ENCODE measurements at places on chromosomes 1 and 21.

DNA sequence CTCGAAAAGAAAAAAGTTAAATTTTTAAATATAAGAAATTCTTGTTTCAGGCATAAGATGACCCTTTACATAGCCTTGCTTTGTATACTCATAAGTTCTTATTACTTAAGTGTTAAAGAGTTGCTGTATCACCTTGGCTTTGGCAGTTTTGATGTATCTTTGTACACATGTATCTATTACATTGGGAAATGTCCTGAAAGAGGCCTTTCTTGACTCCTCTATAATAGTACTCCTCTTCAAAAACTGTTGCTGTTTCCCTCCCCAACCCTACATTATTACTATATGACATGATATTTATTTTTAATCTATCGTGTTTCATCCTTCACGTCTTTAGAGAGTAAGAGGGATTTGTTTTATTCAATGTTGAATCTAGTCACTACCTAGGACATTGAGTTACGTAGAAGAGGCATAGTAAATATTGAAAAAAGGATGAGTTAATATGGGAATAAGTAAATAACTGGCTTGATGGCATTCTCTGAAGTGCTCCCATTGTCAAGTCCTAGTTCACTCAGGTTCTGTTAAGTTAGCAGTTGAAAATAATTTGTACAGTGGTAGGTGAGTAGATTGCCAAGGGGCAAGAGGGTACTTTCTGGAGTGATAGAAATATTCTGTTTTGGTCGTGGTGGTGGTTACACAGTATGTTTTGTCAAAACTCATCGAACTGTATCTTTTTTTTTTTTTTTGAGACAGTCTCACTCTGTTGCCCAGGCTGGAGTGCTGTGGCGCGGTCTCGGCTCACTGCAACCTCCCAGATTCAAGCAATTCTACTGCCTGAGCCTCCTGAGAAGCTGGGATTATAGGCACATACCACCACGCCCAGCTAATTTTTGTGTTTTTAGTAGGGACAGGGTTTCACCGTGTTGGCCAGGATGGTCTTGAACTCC, 8.2 kb downstream of the THRAP3 start:
- no peak for DNase-seq

DNA sequence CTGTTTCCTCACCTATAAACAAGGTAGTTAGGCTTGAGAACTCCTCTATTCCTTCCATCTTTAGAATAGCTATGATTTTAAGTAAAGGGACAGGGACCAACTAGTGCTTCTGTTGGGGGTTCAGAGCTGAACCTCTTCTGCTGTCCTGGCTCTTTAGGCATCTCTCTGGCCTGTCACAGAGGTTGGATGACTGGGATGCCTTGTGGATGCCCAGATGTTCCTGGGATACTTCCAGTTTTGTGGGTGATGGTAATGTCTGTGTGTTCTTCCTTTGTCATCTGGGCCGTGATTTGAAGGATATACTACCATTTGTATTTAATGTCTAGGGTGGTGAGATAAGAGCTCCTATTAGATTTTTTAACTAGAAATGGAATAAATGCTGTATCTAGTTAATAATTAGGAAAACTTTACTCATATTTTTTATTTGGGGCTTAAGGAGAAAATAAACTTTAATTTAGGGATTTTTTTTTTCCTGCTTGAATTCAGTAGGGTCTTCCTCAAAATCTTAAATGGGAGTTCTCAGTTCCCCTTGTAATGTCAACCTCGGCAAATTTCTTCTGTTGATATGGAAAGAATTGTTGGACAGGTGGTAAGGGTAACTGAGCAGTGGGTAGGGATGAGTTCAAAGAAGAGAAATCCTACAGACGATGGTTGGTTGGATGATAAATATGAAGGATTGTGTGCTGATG, 47.2 kb downstream of the LAMC1 start:
- DNase-seq: no peak

DNA sequence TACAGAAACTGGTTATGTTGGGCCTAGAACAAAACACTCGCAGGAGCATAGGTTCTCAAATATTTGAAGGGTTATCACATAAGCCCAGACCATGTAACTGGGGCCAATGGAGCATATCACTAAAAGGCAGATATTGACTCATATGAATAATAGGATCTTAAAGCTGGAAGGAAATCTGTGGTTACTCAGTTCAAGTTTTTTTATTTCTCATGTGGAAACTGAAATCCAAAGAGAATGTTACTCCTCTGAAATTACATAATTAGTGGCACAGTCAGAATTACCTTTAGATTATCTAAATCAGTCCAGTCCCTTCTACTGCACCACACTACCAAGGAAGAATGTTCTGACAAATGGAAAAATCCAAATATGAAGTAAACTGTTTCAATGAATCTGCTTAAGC, 12.0 kb downstream of the SLAMF8 start:
- DNase-seq: no peak

GRCh38 chr1:101069158-101069557, 43.6 kb upstream of the DPH5 start:
- no peak for DNase-seq

DNA sequence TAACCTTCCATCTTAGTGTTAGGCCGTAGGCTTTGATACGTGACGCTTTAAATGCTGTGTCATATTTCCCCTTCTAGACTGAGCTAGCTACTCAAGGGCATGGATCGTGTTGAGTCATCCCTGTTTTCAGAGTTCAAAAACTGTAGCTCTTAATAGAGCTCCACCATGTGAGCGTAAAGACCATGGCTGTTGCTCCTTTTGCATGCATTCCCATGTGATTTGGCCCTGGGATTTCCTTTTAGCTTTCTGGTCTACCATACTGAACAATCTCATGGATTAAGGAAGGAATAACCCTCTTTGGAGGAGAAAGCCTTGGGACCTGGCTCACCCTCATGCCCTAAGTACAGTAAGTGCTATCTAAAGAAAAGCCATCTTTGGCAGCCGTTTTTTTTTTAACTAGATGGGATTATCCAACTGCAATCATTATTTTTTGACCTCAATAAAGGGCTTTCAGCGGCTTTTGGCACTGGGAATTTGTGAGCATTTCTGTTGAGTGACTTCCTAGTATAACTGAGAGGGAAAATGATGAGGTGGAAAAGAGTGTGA, 76.6 kb downstream of the PLPP3 start:
- no peak for DNase-seq

DNA sequence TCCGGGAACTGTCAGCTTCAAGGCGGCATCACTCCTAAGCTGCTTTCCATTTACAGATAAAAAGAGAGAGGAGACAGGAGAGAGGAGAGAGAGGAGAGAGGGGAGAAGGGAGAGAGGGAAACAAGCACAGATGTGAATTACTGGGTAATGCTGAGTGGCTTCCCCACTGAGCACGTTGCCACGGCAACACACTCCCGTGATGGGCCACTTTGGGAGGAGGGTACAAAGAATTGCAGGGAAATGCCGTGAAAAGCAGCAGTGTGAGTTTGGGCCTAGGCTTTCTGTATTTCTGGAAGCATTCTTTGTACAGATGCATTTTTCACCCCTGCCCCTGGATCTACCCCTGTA, 128.0 kb upstream of the IRF2BP2 start:
- no peak for DNase-seq

DNA sequence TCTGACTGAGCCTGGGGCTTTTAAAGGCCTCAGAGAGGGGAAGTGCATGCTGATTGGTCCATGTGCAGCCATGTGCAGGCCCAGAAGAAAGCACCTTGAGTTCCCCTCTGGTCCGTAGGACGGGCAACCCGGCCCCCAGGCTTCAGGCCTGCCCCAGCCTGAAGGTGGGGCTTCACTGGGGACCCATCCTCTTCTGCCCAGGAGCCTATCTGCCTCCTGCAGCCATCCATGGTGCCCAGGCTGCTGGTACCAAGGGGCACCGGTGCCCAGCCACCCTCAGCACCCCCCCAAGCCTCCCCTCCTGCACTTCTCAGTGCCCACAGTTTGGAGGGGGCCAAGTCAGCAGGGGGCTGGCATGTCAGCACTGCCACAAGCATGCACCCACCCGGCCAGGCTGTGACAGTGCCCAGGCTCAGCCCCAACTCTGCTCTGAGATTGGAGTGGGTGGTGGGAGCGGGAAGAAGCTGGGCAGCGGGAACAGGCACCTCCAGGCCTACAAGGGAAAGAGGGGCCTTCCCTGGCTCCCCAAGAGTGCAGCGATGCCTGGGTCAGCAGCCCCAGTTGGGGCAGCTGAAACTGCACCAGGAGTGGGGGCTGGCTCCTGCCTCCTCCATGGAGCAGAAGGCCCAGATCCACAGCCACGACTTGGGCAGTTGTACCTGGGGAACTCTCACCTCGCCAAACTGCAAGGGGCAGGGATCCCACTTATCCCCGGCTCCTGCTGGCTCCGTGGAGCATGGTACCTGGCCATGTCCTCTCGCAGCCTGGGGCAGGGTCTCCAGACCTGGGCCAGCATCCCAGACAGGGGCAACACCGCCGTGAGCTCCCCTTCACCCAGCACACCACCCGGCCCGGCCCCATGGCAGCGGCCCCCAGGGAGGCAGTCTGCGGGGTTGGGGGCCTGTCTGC, 11.7 kb downstream of the COL6A2 start:
- DNase-seq: no peak

GRCh38 chr1:23116921-23117699, 51.5 kb downstream of the LUZP1 start:
- DNase-seq: no peak

GRCh38 chr21:14947613-14948160, 117.1 kb downstream of the NRIP1 start:
- no peak for DNase-seq

GRCh38 chr1:85438353-85438752, 26.6 kb downstream of the DDAH1 start:
- no peak for DNase-seq

GRCh38 chr1:33455539-33456501, 16.6 kb upstream of the ZSCAN20 start:
- DNase-seq: no peak

- DNase-seq: no peak
Measured at GRCh38 chr1:113194846-113195830, 122.1 kb downstream of the LRIG2 start.

DNA sequence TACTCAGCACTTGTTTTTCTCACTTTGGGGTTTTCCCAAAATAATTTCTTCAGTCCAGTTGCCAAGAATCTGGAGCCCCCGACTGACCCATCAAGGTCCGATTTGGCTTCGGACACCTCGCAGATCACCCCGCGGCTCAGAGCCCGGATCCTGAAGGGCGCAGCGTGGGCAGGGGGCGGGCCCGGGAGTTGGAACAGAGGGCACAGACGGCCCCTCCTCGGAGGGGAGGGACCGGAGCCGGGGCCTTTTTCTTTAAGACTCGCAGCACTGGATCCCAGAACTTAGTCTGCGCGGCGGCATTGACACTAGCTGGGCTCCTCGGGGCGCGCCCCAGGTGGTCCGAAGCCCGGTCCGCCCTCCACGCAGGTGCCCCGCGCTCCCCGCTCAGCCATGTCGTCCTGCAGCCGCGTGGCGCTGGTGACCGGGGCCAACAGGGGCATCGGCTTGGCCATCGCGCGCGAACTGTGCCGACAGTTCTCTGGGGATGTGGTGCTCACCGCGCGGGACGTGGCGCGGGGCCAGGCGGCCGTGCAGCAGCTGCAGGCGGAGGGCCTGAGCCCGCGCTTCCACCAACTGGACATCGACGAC, at the start of gene CBR3:
TSS of gene CBR3 (plus strand) at position 277 of the 588 bp plus-strand sequence. CDS start at position 391, 114 bp downstream.
- DNase-seq: no peak

DNA sequence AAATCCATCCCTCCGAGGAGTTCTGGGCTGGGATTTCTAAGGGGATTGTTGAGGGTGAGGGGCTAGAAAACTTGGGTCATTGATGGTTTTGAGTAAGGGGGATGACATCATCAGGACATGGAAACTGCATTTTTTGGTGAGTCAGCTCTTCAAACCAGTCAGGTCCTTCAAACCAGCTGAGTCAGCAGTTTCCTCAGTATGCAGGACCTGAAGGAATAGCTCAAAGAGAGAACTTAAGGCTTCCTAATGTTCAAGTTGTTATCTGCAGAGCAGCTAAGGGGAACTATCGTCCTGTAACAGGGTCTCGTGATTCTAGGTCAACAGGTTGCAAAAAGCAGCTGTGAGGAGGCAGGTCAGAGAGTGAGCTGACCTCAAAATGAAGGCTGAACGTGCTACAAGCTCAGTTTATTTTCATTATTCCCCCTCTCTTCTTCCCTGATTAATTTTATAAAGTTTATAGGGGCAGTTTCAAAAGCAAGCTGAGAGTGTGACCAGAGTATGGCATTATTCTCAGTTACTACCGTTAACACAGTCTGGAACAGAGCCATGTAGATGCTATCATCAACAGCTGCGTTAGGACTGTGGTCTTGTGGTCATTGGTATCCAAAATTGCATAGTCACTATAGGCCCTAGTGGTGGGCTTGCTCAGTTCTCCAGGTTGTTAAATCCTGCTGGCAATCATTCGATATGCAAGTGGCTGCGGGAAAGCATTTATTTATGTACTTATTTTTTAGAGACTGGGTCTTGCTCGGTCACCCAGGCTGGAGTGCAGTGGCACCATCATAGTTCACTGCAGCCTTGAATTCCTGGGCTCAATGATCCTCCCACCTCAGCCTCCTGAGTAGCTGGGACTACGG, 10.7 kb upstream of the SDC3 start:
- DNase-seq: no peak

DNA sequence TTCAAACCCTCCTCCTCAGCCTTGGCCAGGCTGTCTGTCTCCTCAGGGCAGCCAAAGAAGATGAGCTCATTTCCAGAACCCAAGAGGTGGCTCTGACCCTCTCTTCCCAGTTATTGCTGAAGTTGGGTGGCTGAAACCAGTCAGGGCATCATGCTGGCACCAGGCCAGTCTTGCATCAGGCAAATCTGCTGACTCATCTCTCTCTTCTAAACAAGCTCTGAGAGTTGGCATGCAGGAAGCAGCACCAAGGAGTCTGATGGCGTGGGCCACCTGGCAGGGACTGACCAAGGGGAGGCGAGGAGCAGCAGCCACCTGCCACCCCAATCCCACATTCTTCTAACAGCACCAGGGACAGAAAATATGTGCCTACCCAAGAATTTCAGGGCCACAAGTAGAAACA, 104.8 kb upstream of the ATP1A1 start:
- DNase-seq: no peak

DNA sequence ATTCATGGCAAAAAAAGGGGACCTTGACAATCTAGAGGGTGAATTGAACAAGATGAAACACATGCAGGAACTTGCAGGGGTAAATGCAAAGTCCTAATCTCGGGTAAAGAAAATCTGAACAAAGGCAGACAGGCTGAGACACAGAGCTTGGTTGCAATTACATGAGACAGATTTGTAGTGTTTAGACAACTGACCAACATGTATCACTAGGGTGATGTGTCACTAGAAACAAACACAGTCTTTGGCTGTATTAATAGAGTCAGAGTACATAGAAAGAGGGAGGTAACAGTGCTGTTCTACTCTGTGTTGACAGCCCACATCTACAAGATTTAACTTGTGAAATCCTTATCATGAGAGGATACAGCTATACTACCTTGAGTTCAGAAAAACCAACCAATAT, 78.1 kb upstream of the GRIK3 start:
- DNase-seq: no peak

GRCh38 chr1:156841295-156841855, 17.5 kb downstream of the INSRR start:
- no peak for DNase-seq
